ENCODE measurements at places on chromosomes 16 and 17. TPM values are rescaled to one million over a fixed set of nuclear protein-coding genes. Genes with fewer than 3 reads are reported as not detected.

GRCh38 chr16:52912565-52913173, 140.0 kb downstream of the CHD9NB start:
- peak; percentile 24 for DNase-seq

- no peak for DNase-seq
Observed at GRCh38 chr16:86010680-86011141, 111.7 kb downstream of the IRF8 start.

GRCh38 chr17:49223517-49224197, 6.9 kb downstream of the PHOSPHO1 start:
- peak; percentile 22 for DNase-seq

DNA sequence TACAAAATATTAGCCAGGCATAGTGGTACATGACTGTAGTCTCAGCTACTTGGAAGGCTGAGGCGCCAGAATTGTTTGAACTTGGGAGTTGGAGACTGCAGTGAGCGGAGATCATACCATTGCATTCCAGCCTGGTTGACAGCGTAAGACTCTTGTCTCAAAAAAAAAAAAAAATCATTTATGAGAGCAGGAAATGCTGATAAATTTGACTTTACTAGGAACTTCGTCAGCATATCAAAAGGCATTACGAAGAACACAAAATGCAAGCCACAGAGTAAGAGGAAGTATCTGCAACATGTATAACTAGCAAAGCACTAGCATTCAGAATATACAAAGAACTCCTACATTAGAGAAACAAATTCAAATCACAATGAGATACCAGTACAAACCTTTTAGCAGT, 279.3 kb downstream of the ZFHX3 start:
- no peak for DNase-seq

GRCh38 chr16:49407873-49408550, 34.4 kb downstream of the C16orf78 start:
- DNase-seq = peak; percentile 83

DNA sequence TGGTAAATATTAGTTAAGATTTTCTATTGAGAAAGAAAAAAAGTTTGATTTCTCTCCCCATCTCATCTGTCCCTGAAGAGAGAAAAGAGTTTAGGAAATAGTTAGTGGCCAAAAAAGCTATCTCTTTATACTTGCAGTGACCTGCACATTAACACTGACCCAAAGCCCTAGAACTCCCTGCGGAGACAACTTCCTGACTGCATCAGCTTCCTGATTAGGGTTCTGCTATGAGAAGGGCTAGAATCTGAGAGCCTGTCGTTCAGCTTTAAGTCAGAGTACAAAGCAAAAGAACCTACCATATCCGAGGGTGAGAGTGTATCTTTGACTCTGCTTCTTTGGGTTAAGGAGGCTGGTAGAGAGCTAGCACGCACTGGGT, 24.7 kb downstream of the LIMD2 start:
- no peak for DNase-seq

TBC1D3D gene
- total RNA-seq = not detected

Data from cerebellum (tissue), 4 donors.